ENCODE measurements at places on chromosomes 1 and 21. TPM values are rescaled to one million over a fixed set of nuclear protein-coding genes. Genes with fewer than 3 reads are reported as not detected.

ARID1A gene
- total RNA-seq: 31.6 TPM

EPHA10 gene
- total RNA-seq: not detected

HLX gene
- total RNA-seq: 0.69 TPM

HIVEP3 gene
- total RNA-seq: 1.7 TPM

NCAM2 gene
- total RNA-seq: 10.0 TPM

MX2 gene
- 206 TPM for total RNA-seq

CATSPER4 gene
- not detected for total RNA-seq

SLC9C2 gene
- total RNA-seq: not detected

OR10X1 gene
- not detected for total RNA-seq

SYNC gene
- total RNA-seq: 35.3 TPM

PRRX1 gene
- 0.34 TPM for total RNA-seq

OPRD1 gene
- not detected for total RNA-seq

C1orf52 gene
- total RNA-seq: 12.5 TPM

LRRC7 gene
- not detected for total RNA-seq

COL16A1 gene
- total RNA-seq: 9.3 TPM

SH2D2A gene
- 0.31 TPM for total RNA-seq

SPRR3 gene
- total RNA-seq: 0.34 TPM

LHX8 gene
- total RNA-seq: not detected

DSCAM gene
- not detected for total RNA-seq
